ENCODE measurements at places on chromosomes 1 and 21.
A peak's percentile ranks its signal among the peaks of the same experiment; 100 is the strongest.

DNA sequence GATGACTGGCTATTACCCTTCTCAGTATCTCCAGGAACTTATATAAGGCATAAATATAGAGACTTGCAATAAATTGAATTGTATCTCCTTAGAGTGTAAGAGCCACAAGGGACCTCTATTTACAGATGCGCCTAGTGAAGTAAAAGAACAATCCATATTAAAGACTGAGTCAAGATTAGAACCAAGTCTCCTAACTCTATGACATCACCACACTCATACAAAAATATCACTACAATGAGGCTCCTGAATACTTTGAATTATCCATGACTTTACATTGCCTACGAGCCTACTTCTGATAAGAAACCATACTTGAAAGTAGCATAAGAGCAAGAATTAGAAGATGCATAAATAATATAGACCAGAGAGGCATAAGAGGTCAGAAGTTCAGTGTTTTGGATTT lies 18.8 kb downstream of the DPYD start:
- no peak for DNase-seq

DNA sequence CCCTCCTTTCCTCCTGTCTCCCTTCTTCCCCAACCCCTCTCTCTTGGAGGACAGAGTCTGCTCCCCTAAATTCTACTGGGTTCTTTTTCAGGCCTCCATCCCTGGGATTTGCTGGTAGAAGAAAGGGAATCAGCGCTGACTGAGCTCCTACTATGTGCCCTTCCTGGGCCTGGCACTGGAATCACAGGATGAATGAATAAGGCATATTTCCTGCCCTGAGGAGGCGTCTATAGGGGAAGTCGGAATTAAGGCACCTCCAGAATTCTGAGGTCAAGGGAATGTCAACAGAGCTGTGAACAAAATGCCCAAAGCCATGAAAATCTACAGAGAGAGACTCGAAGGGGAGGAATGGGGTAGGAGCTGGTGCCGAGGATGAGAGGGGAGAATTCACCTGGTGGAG lies 17.4 kb upstream of the BTG2 start:
- DNase-seq, result no peak

DNA sequence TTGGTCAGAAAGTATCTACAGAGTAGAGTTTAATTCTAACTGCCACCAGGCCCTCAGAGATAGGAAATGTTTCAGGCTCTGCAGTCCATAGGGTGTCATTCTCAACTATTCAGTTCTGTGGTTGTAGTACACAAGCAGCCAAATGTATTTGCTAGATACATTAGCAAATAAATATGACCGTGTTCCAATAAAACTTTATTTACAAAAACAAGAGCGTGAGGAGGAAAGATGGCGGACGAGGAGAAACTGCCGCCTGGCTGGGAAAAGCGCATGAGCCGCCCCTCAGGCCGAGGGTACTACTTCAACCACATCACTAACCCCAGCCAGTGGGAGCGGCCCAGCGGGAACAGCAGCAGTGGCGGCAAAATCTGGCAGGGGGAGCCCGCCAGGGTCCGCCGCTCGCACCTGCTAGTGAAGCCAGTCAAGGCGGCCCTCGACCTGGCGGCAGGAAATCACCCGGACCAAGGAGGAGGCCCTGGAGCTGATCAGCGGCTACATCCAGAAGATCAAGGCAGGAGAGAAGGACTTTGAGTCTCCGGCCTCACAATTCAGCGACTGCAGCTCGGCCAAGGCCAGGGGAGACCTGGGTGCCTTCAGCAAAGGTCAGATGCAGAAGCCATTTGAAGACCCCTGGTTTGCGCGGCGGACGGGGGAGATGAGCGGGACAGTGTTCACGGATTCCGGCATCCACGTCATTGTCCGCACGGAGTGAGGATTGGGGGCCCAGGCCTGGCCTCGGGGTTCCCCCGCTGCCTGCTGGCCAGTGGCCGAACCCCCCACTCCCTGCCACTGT lies 286.1 kb downstream of the LRRC40 start:
- no peak for DNase-seq

GRCh38 chr1:92910081-92910480 lies 51.2 kb downstream of the DIPK1A start:
- no peak for DNase-seq

GRCh38 chr1:98749152-98749756 lies 87.7 kb downstream of the SNX7 start:
- no peak for DNase-seq

DNA sequence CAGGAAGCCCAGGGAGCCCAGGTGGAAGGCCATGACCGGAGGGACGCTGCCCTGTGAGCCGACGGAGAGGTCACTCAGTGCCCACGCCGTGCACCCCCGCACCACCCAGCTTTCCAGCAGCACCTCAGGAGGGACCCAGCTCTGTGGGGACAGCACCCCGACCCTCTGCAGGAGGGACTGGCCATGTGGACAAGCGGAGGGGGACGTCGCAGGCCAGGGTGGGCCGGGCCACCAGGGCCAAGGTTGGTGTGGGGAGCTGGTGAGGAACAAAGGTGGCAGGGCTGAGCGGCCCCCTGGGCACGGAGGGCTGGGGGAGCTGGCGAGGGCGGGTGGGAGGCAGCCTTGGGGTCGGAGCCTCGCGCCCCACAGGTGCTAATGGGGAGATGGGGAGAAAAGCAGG lies 22.8 kb downstream of the NADK start:
- DNase-seq, result no peak

- no peak for DNase-seq
These were observed 71.3 kb upstream of the DNAJC6 start for GRCh38 chr1:65238010-65238409.

- DNase-seq, result peak; percentile 60
These were observed 10.0 kb downstream of the RBM34 start for GRCh38 chr1:235151033-235151432.

DNA sequence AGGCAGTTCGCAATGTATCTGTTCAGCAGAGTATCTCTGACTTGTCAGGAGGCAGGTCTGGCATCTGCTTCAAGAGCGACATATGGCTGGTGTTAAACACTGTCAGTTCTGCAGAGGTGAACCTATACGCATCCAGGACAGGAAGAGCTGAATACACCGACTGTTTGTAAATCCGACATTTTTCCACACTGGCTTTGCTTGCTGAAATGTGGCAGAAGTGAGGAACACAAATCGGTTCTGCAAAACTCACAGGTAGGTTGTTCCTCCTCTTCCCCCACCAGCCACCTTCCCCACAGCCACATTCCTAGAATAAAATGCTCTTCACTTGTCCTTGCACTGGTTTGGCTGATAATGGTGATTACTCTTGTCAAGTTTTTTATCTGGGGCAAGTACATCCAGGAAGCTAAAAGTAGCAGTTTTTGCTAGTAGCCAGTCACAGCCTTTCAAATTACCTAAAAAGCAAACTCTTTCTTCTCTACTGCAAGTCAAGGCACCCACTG lies 289.2 kb downstream of the GRIK1 start:
- no peak for DNase-seq

GRCh38 chr1:229192031-229192430 lies 78.9 kb upstream of the RAB4A start:
- no peak for DNase-seq

- no peak for DNase-seq
These were observed 117.6 kb downstream of the LTN1 start for GRCh38 chr21:28875078-28875477.

DNA sequence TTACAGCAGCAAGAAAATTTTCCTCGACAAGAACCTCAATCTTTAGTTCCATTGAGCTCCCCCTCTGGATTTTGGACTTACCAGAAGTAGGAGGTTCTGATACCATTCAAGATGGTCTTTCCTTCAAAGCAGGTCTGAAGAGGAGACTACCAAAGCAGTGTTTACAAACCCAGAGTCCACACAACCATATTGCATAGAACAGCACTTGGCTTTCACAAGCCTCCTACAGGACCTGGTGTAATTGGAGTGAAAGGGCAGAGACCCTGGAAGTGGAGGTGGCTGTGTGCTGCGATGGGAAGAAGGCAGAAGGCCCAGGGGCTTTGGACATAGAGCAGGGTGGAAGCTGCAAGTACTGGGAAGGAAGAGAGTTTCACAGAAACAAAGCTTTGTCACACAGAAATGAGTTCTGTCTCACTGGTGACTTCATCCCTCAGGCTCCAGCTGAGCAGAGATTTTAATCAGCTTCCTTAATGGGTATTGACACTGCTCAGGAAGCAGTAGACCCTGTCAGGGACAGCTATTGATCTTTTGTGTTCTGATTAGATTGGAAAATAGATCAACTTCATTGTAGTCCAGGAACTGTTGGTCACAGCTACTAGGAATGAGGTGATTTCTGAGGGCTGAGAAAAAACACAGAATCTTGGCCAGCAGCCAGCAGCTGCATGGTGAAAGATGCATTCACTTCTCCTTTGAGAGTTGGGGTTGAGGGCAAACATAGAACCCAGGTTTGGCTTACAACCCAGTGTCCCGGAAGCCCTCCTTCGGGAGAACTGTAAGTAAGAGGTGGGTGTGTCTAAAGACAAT lies 124.0 kb downstream of the SYT2 start:
- no peak for DNase-seq

DNA sequence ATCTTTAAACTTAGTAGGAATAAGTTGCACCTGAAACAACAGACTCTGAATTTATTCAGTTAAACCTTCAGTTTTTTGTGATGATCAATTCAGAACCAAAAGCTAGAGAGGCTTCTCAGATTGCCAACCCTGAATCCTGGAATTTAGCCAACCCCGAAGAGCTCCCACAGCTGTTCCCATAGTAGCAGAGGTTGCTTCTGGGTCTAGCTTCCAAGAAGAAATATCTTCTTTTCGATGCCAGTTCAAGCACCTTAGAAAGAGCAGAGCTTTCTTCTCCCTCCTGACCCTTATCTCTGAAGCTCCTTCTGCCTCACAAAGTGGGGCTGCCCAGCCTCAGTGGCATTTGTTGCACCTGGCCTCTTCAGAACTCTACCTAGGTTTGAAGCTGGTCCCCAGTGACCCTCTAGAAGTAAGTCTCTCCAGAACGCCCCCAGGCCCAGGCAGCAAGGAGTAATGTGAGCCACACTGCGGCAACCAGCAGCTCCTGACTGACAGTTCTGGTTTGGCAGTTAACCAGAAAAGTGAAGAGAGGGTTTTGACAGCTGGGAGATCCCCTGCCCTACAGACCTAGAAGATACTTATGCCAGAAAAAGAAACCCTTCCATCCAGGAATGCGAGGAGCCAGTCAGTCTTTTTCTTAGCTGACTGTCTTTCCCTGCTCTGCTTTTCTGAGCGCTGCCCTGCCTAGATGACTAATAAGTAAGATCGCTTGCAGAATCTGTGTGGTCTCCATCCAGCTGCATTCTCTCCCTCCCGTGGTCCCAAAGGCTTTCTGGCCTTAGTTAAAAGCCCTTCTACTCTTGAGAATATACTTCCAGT lies 165.9 kb downstream of the ADGRL4 start:
- no peak for DNase-seq

DNA sequence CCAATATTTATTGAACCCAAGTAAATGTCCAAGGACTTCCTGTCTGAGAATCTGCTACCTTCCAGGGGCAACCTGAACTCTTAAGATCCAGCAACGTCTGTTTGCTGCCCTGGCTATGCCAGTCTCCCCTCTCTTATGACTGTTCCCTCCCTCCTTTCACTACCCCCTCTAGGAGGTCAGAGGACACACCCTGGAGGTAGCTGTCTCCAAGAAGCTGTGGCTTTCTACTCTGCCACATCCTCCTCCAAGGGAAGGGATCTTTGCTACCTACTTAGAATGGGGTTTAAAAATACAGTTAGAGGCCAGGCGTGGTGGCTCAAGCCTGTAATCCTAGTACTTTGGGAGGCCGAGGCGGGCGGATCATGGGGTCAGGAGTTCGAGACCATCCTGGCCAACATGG lies 3.6 kb upstream of the SMPDL3B start:
- no peak for DNase-seq

- DNase-seq, result no peak
These were observed 116.3 kb upstream of the C1orf21 start for GRCh38 chr1:184270556-184270955.

GRCh38 chr1:240965581-240966091 lies 353.7 kb upstream of the GREM2 start:
- DNase-seq, result no peak

DNA sequence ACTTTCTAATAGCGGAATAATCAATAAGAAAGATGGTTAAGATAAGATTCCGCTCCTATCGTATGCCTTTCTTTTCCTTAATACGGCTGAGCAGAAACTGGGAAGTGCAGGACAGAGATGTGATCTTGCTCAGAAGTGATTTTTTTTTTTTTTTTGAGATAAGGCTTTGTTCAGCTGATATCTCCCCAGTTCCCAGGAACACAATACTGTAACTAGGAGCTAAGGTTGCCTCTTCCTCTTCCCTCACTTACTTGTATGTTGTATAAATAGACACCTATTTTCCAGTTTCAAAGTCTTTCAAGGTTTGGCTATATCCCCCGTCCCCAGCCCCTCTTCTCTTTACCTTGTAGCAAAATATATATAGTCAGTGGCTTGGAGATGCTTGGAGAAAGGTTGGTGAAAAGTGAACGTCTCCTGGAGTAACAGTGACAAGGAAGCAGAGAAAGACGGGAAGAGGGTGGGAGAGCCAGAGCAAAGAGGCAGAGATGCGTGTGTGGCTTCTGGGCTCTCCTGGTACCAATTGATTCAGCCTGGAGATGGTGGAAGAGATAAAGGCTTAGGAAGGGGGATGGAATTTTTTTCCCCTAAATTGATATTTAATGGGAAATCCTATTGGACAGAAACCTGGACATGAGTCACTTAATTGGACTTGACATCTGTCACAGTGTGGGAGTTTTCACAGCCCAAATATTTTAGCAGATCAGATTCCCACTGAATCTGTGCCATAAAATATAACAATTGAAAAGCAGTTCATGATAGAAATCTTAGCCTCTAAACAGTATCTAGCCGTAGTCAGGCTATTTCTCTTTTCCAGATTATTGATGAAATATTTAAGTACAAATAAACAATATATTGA lies at the start of gene NHLH2:
Gene NHLH2, minus strand, starts transcription at position 522 of the 856 bp plus-strand sequence. CDS start 2,754 bp downstream, outside the sequence.
- DNase-seq, result no peak

GRCh38 chr1:17134034-17134433 lies 14.8 kb upstream of the PADI2 start:
- no peak for DNase-seq

GRCh38 chr1:228207381-228207810 lies 448 bp upstream of the OBSCN start:
- DNase-seq, result no peak

GRCh38 chr1:78651241-78651640 lies 1.6 kb downstream of the IFI44 start:
- DNase-seq, result peak; percentile 14

GRCh38 chr1:29388170-29388569 lies 151.8 kb downstream of the PTPRU start:
- no peak for DNase-seq

DNA sequence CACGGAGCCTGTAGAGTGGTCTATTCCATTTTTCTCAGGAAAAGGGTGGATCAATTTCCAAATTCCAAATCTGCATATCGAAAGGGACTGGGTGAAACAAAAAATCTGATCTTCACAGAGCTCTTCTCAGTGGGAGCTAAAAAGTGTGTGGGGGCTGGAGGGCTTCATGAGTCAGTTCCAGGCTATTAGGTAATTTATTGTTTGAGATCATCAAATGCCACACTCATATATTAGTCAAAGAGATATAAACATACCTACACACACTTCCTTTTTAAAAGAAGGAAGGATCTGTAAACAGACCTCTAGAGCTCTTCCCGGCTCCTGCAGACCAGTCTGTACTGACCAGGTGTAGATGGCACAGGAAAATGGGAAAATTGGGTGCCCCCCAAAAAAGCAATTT lies 175.4 kb downstream of the ZBTB18 start:
- DNase-seq, result no peak

GRCh38 chr1:41380195-41380594 lies 19.0 kb downstream of the FOXO6 start:
- no peak for DNase-seq

GRCh38 chr1:82125119-82125518 lies 324.4 kb downstream of the ADGRL2 start:
- DNase-seq, result no peak
